Fibroblast of skin of scalp (primary cell): ENCODE measurements at places on chromosomes 13 and 19.
A peak's percentile ranks its signal among the peaks of the same experiment; 100 is the strongest.

DNA sequence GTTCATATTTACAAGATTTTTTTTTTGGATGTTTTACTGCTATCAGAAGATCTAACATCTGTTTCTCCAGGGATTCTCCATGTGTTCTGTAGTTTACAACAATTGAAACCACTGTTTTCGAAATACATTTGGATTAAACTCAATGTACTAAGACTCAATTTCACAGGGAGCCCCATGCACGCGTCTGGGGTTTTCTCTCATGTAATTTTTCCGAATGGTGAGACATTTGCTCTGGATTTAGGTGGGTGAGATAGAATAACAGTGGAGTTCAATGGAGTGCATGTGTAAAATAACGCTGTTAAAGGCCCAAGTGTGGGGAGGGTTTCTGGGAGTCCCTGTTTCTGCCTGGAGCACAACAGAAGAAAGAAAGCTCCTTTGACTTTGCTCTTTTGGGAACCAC lies 330.3 kb downstream of the TSHZ3 start:
- DNase-seq, result no peak

GRCh38 chr13:51614350-51614786 lies 30.1 kb downstream of the WDFY2 start:
- DNase-seq, result peak; percentile 67

- no peak for DNase-seq
Measured at GRCh38 chr13:26229080-26229615, 7.0 kb upstream of the RNF6 start.

DNA sequence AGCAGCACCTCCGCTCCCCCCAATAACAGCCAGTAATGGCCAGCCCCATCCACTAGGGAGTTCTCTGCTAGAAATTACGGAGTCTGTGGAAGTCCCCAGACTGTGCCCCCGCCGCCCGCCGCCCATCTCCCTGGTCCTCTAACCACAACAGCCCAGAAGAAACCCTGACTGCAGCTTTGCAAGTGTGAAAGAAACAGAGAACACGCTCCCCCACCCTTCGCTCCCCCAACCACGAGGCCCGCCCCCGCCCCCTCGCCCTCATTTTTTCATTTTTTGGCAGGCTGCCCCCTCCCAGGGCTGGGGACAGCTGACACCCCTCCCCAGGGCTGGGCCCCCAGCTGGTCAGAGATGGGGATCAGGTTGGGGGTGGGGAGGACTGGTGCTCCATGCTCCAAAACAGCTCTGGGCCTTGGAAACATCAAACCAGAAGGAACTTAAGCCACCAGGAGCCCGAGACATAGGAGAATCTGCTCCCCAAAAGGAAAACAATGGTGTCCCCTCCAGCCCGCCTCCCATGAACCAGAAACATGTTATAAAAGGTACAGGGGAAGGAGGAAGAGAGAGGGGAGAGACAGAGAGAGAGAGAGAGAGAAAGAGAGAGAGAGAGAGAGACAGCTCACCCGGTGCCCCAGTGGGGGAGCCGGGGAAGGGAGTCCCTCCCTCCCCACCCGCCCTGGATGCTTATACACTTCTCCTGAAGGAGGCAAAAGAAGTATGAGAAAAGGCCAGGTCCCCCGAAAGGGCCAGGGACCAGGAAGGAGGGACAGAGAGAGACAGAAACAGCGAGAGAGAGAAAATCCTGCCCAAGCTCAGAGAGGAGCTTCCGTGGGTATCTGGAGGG lies 29.8 kb upstream of the ASF1B start:
- peak; percentile 17 for DNase-seq

- peak; percentile 38 for DNase-seq
Measured at GRCh38 chr19:15108145-15108844, 1.1 kb downstream of the SYDE1 start.

GRCh38 chr13:98853771-98854221 lies 101.3 kb upstream of the SLC15A1 start:
- peak; percentile 60 for DNase-seq

GRCh38 chr13:51644654-51645053 lies 60.4 kb downstream of the WDFY2 start:
- no peak for DNase-seq

GRCh38 chr13:66446413-66446812 lies 783.7 kb downstream of the PCDH9 start:
- DNase-seq, result no peak

DNA sequence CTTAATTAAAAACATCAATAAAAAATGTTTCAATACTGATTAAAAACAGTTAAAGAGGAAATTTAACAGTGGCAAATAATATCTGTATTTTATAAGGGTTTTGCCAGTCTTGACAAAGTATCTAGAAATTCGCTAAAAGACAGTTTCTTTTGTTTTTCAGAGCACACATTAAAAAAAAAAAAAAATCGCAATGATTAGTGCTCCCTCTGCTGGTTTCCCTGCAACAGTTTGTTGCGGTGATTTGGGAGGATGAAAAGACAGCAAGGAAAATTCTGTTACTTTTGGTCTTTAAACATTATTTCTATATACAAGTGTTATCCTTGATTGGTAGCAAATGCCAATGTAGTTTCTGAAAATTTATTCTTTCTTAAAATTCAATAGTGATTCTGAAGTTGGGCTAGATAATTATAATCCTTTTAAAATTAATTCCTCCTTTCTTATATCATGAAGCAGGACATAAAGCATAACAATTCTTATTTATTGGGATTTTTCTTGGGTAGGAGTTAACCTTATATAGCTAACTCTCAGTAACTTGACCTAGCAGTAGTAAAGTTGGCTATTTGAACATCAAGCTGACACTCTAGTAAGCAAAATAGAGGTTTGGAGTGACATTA lies 23.1 kb upstream of the SPRY2 start:
- DNase-seq, result peak; percentile 44

DNA sequence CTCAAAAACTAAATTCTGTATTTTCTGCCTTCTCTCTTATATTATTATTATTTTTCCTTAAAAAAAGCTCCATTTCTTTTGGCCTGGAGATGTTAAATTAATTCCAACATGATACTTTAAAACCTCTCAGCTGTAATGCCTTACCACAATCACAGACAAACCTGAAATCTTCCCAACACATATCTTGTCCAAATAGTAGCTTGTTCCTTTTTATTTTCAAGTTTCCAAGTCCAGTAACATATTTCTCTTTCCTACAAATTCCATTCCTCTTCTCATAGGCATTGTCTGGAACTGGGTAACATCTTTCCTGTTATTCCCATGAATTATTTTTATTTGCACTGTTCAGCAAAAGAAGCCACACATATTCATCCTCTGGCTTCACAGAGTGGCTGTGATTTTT lies 137.0 kb downstream of the SLITRK6 start:
- DNase-seq, result no peak

DNA sequence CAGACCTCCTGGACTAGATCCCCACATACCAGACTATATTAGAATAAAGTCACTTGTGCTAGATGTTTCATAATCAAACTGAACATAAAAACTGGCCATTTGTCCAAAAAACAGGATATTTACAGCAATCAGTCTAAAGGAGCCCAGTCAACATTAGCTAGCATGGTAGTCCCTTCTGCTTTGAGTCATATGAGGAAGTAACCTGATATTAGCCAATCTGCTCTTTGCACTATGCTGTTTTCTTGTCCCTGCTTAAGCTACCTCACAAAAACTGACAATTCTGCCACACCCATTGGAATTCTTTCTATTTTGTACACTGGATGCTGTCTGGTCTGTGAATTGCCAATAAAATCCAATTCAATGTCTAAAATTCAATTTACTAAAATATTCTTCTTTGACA lies 1824.2 kb downstream of the OLFM4 start:
- DNase-seq, result no peak

DNA sequence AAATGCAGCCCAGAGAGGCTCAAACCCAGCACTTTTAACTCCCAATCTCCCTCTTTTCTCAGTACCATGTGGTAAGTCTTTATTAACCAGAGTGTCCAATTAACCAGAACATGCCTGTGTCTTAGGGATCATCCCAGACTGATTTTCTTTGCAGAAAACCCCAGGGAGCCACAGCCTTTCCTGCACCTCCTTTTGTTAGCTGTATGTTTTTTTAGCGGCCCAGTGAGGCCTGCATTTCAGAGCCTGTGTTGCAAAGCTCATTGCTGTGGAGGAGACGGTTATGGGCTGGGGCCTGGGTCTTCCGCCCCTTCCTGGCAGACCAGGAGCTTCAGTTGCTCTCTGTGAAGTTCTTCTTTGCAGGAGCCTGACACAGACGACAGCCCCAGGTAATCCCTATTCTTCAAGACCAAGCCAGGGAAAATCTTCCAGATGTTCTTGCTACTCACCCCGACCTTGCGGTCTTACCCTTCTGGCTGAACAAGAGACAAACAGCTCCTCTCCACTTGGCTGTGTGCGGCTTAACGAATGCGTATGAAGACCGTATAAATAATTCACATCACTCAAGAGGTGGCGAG lies 70.7 kb upstream of the TSHZ3 start:
- no peak for DNase-seq

- no peak for DNase-seq
Measured at GRCh38 chr13:22696433-22696832, 484.3 kb upstream of the SGCG start.

DNA sequence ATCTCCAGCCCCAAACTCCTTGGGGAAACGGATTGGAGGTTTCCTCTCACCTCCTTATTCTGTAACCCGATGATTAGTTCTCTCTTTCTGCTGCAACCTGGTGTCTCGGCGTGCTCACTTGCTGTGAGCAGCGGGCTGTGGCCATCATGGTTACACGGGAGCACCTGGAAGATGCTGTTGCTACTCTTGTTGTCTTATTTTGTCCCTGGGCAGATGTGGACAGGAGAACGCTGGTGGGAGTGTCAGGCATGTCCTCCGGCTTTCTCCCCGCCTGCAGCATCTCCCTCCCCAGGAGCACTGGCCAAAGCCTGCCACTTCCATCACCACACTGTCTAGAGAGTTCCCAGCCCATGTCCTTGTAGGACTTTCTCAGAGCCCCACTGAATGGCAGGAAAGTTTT lies 211.8 kb upstream of the ZNF536 start:
- DNase-seq, result no peak

GRCh38 chr13:91701975-91702374 lies 303.6 kb downstream of the GPC5 start:
- DNase-seq, result no peak

DNA sequence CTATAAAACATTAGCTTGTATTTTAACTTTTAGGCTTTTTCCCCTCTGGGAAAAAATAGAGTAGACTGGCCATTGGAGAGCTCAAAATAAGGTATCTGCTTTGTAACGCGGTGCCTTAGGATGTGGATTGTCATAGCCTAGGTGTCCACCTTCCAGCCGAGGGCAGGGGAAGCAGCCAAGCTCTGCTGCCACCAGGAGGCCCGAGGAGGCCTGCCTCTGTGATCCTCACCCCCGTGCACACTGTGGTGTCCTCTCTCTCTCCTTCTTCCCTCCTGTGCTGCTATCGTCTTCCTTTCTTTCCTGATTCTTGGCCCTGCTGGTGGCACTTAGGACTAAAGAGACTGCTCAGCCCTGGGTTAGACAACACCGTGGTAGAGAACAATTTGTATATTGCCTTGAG lies 11.3 kb downstream of the HNRNPM start:
- no peak for DNase-seq

GRCh38 chr19:50877338-50877737 lies 4.1 kb downstream of the KLK2 start:
- DNase-seq, result no peak

- no peak for DNase-seq
Measured at GRCh38 chr19:28314287-28314686, 898.7 kb downstream of the UQCRFS1 start.

DNA sequence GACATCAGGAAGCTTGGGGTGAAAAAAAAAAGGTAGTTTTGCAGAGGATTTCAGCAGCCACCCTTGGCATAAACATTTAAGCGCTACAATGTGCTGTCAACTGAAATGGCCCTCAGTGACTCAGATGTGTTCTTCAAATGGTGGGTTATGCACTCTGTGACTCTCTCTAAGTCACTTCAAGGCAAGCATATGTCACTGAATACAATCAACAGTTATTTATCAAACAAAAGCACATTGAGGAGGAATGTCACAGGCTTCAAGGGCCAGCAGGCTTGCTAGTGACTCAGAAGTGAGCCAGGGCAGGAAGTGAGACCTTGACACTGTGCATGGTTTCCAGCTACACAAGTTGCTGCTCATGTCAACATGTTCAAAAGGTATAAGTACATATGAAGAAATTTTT lies 523.7 kb upstream of the HTR2A start:
- peak; percentile 27 for DNase-seq

- no peak for DNase-seq
Measured at GRCh38 chr13:36887758-36888521, 32.1 kb downstream of the SMAD9 start.

DNA sequence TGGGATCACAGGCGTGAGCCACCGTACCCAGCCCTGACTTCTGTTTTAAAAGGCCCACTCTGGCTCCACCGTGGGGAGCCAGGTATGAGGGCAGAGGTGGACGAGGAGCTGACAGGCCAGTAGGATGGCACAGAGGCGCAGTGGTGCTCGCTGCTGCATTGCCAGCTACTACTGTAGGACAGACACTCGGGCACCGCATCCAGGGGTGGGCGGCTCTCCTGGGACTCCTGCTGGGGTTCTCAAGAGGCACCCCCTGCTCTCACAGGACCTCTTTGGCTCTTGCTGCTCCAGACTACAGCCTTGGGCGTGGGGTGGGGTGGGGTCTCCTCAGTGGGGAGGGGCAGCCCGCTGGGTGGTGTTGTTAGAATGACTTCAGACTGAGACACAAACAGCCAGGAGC lies 53.4 kb downstream of the LATS2 start:
- DNase-seq, result no peak

GRCh38 chr19:30557212-30557611 lies 185.0 kb downstream of the ZNF536 start:
- DNase-seq, result peak; percentile 13

GRCh38 chr13:40779796-40780285 lies 8.9 kb upstream of the MRPS31 start:
- DNase-seq, result no peak

- DNase-seq, result no peak
Measured at GRCh38 chr13:112899281-112900225, 69.5 kb upstream of the MCF2L start.

DNA sequence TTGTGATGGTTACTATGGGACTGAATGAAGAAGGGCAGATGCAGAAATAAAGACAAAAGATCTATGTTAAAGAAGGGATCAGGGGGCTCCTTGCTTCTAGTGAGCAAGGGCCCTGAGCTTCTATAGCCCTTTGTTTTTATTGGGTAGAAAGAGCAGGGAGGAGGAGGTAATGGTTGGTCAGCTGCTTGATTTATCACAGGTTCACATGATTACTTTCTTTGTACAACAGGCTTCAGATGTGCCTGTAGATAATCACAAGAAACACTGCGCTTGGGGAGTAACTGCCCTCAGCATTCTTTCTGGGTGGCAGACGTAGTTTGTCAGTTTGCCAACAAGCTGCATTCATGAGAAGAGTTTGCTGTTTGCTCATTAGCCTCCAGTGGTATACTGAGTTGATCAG lies 4.8 kb upstream of the ZNF439 start:
- DNase-seq, result no peak

DNA sequence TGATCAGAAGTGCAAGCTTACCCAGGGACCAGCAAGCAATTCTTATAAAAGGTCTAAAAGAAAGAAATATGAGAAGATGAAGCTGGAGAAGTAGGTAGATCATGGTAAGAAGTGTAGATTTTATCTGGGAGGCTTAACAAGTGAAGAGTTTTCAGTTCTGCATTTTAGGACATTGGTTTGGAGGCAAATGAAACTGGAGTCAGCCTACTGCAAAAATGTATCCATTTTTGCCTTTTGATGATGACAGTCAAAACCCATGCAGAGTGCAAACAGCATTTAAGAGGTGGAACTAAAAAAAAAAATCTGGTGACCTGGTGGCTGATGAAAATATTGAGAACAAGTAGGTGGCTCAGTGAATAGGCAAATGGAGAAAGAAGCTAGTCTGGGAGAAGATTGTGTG lies 216.9 kb downstream of the DNAJC15 start:
- no peak for DNase-seq
